NCI-H526 treated with DMSO at 0.1 percent for 48 hours (cell line): ENCODE measurements at places on chromosomes 6 and 20.

GRCh38 chr20:57009355-57009754 is 257.1 kb downstream of the BMP7 start:
- no peak for DNase-seq

DNA sequence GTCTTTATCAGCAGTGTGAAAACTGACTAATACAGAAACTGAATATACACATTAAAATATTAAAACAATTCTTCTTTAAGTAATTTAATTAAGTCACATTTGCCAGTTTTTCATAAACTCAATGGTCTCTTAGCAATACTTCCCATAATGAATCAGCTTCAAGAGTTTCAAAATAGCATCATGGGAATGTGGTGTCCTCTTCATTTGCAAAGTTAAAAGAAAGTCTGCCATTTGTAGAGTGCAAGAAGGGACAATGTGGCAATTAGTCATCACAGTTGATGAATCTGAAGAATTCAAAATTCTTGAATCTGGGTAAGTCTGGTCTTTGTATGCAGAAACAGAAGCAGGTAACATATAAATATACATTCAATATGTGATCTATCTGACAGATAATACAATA is 38.7 kb downstream of the SYNE1 start:
- DNase-seq = no peak

- DNase-seq = no peak
Measured at GRCh38 chr20:52103335-52103912, 88.2 kb downstream of the ZFP64 start.

- DNase-seq = no peak
Measured at GRCh38 chr6:21612067-21612745, 18.7 kb downstream of the SOX4 start.

DNA sequence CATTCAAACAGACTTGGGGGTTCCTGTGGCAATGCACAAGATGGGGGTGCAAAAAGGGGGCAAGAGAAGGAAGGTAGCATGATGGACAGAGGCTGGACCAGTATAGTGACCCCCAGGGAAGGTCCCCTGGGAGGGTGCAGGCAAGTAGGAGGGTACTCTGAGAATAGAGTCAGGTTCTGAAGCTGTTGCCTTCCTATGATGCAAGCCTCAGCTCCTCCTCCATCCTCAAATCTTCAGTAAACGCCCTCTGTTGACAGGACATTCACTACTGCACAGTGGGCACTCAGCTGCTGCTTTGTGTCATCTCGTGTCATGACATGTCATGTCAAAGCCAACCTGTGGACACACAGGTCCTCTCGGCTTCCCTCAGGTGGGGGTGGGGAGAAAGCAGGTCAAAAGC is 5.8 kb upstream of the SDCBP2 start:
- no peak for DNase-seq

- no peak for DNase-seq
Measured at GRCh38 chr6:56002336-56002735, 126.9 kb upstream of the BMP5 start.

DNA sequence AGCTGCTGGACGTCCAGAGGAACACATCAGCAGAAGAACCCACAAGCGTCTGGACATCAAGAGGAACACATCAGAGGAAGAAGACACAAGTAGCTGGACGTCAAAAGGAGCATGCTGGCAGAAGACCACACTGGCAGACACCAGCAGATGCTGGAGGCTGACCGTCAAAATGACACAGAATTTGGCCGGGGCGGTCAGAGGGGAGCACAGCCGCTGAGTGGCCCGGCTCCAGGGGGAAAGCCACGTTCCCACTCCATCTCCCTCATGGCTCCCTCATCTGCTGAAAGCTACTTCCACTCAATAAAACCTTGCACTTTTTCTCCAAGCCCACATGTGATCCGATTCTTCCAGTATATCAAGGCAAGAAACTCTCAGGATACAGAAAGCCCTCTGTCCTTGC is 283.6 kb downstream of the PTPRT start:
- no peak for DNase-seq

- no peak for DNase-seq
Measured at GRCh38 chr20:62354031-62354808, 12.9 kb downstream of the LAMA5 start.

GRCh38 chr20:39110819-39111136 is 148.6 kb downstream of the DHX35 start:
- no peak for DNase-seq

DNA sequence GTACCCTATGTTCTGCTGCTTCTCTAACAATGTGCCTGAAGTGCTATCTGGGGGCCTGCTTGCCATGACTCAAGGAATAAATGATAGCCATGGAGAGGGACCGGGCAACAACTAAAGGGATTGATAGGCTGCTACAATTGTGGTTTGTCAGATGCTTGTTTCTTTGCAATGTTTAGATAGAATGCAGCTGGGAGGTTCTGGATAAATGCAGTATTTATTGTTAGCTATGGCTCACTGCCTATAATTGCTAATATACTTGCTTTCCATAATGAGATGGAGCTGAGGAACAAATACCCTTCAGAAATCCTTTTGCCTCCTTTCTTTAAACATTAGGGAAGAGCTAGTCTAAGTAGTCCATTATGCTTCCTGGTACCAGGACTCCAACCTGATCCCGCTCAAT is 575.2 kb upstream of the SYNCRIP start:
- DNase-seq = no peak
